Cerebellum (tissue), 4 donors: ENCODE measurements at places on chromosomes 6 and 20.

- DNase-seq: no peak
Measured at GRCh38 chr20:50804437-50805348, 9.8 kb downstream of the BCAS4 start.

DNA sequence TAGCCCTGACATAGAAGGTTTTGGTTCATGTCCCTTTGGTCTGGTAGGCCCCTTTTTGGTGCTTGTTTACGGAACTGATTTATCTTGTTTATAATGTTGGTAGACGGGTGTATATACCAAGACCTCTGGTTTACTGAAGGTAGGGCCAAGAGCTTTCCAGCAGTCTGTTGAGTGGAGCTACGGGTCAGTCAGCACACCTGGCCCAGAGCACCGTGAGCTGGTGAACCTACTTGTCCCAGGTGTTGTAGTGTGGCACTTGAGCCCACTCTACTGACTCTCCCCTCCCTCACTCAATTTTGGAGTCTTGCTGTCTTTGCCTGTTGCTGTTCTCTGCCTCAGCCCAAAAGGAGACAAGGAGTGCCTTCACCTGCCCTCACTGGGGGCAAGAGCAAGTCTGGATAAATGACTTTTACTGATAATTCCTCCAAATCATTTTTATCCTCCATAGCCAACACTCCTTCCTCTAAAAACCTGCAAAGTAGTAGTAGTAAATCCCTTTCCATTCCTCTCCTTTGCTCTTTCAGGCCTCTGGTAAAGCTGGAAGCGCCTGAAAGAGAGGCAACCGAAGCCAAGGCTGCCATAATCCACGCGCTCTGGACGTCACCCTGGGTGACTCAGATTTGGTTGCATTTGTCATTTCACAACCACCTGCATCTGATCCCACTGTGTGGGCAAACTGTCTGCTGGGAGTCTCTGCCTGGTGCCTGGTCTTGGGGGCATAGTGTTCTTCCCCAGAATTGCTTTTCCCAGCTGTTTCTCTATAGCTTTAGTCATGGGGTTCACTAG, 22.2 kb downstream of the RREB1 start:
- DNase-seq: no peak

- peak; percentile 5 for DNase-seq
Measured at GRCh38 chr6:170583756-170584180, 669 bp downstream of the PDCD2 start.

GRCh38 chr20:56859039-56859800, 230.1 kb downstream of the TFAP2C start:
- no peak for DNase-seq

DNA sequence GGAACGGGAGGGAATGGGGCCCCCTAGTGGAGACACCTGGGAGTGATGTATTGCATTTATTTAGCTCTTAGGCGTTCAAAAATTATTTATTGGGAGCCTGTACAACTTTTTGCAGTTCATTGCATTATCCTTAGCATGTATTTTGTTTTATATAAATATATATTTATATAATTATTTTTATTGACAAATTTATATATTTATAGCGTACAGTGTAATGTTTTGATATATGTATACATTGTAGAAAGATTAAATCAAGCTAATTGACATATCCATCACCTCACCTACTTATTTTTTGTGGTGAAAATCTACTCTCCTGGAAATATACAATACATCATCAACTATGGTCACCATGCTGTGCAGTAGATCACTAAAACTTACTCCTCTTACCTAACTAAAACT, 975 bp downstream of the SIRT5 start:
- DNase-seq: no peak

DNA sequence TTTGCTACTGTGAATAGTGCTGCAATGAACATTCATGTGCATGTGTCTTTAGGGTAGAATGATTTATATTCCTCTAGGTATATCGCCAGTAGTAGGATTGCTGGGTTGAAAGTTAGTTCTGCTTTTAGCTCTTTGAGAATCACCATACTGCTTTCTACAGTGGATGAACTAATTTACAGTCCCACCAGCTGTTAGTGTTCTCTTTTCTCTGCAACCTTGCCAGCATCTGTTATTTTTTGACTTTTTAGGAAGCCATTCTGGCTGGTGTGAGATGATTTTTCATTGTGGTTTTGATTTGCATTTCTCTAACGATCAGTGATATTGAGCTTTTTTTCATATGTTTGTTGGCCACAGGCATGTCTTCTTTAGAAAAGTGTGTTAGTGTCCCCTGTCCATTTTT, 40.0 kb downstream of the PLG start:
- DNase-seq: no peak

DNA sequence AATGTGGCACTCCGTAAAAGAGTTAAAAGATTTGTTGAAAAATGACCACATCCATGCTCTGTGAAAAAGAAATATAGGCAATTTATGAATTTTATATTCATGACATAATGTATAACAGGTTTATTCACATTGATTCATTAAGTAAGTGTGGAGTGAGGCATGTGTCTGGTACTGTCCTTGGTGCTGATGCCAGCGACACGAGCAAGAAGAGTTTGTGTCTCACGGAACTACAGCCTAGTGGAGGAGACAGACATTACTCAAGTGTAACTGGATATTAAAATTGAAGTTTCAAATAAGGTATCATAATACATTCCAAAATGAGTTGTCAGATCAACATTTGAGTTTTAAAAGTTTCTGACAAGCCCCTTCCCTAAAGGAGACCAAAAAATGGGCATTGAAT, 158.2 kb upstream of the PRND start:
- DNase-seq: no peak

DNA sequence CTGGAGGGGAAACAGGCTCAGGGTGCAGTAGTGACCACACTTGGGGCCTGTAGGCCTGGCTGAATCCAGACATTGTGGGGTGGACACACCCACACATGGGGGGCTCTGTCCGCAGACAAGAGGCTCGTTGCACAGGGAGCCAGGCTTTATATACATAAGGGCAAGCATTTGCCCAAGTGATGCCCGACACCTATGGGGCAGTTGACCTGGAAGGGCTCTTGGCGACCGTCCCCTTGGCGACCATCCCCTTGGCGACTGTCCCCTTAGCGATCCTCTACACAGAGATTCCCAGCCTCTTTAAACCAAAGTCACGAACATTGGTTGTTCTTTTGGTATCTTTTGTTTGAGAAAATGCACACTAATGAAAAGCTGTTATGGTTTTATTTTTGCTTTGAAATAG, 2.7 kb downstream of the TOX2 start:
- no peak for DNase-seq

DNA sequence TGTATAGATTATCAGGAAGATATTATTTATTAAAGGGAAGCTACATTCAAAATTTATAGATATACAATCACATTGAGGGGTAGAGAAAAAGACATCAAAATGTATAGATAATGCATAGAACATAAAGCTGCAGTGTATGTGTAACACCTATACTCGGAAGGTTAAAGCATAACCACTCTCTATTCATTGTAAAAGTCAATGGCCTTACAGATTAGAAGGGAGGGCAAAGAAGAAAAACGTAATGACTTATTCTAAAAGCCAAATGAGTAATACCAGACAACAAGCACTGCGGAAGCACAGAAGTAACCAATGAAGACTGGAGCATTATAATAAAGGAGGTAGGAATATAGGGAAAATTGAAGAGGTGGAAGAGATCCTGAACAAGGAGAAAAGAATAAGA, 11.3 kb downstream of the HBS1L start:
- no peak for DNase-seq

DNA sequence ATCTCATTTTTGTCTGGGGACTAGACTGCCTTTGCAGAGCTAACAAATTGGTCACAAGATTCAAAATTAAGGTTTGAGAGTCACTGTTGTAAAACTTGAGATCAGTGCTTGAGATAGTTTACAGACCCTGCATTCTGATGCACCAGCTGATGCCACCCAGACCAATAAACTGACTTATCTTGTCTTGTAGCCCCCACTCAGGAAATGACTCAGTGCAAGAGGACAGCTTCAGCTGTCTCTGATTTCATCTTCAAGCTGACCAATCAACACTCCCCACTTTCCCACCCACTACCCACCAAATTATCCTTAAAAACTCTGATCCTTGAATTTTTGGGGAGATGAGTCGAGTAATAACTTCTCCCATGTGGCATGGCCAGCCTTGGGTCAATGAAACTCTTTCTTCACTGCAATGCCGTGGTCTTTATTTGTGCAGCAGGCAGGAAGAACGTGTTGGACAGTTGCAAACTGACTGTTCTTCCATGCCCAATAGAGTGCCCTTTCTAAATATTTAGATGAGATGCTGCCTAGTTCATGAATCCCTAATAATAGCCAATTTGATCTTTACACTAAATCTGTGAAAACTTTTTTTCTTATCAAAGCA, 48.3 kb upstream of the PROKR2 start:
- DNase-seq: no peak

DNA sequence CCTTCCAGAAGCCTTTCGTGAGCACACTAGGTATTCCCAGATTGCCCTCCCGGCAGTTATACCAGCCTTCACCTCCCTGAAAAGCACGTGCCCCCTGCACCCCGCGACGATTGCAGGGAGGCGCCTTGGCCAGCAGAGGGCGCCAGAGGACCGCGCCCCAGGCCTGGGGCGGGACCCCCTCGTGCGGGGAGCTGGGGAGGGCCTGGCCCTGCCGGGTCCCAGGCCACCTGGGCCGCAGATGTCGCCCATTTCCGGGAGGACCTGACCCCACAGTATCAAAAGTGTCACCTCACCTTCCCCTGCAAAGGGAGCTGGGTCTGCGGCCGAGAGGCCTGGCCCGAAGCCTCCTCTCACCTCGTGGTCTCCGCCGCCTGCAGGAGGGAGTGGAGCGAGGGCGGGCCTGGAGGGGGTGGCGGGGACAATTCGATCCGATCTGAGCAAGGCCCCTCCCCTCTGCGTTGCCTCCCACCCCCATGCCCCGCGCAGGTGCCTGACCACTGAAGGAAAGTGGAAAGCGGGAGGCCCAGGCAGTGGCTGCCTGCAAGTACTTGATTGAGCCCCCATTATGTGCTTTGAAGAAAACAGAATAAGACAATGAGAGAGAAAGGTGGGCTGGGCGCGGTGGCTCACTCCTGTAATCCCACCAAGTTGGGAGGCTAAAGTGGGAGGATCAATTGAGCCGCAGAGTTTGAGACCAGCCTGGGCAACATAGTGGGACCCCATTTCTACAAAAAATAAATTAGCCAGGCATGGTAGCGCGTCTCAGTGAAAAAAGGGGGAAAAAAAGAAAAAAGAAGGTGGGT, 3.5 kb upstream of the SNAI1 start:
- DNase-seq: peak; percentile 35

DNA sequence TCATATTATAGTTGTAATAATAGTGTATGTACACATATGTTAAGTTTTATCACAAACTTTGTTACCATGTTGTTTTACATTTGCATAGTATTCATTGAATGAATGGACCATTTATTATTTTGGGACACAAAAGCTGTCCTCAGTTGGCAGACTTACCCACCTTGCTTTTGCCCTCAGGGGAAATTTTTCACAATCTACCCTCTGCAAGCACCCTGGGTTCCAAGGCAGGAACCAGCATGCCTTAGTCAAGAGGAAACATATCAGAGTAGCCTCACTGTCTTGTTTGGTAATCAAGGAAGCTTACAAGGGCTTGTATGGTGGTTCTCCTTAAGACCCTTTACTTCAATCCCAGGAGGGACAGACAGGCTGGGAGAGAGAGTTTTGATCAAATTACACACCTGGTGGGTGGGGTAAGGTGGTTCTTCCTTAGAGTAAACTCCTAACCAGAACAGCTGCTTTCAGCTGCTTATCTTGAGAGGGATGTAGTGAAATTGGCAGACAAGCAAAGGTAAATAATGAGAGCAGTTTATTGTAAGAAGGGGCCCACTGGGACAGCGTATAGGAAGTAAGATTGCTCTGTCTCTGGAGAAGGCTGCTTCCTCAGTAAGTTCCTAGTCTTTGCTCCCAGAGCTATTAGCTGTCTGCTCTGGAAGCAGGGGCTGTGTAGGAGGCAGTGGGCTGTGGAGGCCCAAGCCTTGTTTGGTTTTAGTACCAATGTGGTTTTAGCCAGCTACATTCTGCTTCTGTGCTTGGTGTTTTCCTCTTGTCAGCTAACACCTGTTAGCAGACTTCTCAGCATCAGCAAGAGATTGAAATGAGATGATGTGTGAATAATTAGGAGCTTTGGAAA, 31.1 kb downstream of the BRPF3 start:
- DNase-seq: no peak

DNA sequence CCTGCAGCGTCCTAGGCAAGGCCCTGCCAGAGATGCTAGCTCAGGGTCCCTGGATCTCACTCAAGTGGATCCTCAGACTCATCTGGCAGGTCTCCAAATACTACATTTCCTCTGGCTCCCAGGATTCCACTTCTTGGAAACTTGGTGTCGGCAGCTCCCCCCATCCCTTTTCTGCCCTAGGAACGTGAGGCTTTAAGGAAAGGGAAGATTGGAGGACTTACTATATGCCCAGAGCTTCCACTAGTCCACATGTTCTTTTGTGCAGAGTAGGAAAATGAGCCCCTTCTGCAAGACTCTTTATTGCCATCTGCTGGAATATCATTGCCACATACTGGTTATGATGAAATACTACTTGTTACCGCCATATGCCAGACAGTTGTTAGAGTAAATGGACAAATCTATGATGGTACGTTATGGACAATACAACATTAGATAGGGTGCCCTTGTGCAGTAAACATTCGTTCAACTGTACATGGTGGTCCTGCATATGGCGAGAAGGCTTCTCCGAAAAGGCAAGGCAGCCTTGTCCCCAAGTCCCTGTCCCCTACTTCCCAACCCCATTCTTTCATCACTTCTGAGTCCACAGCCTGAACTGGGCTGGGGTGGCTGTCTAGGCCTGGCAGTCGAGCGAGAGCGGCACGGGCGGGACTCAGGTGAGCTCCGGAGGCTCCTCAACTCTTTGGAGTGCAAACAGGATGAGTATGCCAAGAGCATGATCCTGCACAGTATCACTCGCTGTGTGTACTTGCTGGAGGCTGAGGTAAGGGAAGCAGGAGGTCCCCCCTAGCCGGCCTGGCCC, 780 bp downstream of the ARMC12 start:
- peak; percentile 75 for DNase-seq

GRCh38 chr6:101626269-101626668, 232.8 kb downstream of the GRIK2 start:
- peak; percentile 39 for DNase-seq

DNA sequence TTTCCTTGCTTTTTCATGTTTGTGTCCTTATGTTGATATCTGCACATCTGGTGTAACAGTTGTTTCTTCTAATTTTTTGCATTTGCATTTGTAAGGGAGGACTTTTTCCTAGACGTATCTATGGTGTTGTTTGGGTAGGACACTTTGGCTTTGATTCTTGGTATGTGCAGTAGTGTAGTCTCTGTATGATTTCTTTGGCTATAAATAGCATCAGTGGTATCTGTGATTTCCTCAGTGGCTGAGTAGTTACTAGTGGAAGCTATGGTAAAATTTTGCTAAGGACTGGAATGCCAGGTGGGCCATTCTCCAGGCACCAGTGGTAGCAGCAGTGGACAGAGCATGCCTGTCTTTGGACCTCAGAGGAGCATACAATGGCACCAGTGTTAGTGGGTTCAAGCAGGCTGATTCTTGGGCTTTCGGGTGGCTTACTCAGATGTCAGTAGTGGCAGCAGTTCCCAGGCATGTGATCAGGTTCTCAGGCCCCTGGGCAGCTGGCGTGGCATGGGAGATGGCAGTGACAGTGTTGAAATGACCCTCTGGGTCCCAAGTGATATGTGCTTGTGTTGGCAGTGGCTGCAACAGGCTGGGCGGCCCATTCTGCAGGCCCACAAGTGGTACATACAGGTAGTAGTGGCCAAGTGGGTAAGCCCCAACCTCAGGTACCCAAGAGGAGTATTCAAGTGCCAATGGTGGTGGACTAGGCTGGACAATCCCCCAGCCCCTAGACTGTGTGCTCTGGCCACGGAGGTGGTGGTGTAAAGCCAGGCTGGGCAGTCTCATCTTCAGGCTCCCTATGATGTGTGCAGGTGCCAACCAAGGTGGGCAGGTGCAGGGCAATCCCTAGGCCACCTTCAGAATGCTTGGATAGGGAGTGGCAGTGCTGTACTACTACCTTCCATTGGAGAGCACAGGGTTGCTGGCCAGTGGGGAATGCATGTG, 54.5 kb downstream of the PLCG1 start:
- DNase-seq: no peak
